Stimulated activated CD4-positive, alpha-beta T cell treated with anti-CD3 and anti-CD28 coated beads, TNF-alpha, amount 100 ng/mL, for 4 hours (primary cell): ENCODE measurements at places on chromosomes 3 and 15.

DNA sequence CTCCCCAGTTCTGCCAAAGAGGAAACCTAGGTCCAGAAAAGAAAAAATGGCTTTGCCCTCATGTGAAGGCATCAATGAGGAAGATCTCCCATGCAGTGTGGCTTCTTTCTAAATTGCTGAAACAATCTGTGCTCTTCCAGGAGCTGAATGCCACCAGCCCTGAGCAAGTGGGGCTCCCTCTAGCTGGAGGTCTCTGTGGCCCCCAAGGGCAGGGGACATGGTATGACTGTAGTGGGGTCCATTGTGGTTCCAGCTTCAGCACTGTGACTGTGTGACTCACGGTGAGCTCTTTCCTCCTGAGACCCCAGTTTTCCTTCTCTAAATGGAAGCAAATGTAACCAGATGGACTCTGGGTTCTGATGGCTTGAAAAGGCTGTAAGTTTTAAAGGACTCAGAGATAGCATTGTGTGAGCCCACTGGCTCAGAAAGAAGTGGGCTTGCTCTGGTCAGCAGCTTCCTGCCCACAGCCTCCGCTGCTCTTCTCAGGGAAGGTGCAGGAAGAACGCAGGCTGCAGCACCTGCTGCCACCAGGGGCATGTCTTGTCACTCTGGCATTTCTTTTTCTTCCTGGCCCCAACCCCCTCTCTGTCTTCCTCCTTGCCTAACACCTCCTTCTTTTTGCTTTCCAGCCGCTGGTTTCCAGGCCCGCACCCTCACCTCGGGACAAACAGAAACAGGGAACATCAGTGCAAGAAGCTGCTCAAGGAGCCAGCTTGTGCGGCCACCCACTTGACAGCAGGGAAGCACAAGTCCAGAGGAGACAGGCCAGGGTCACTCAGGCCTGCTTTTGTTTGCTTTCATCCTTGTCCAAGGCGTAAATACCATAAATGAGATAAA is 5.8 kb upstream of the CXCR6 start:
- DNase-seq = no peak

- no peak for DNase-seq
These were observed 106.9 kb upstream of the CD96 start for GRCh38 chr3:111434941-111435622.

- no peak for DNase-seq
These were observed 63.8 kb upstream of the TFRC start for GRCh38 chr3:196145468-196146262.

- DNase-seq = no peak
These were observed 86.3 kb downstream of the KLHL25 start for GRCh38 chr15:85708402-85708941.

- DNase-seq = no peak
These were observed 93.6 kb downstream of the OXSM start for GRCh38 chr3:25883492-25883891.

- no peak for DNase-seq
These were observed 27.3 kb upstream of the GPR160 start for GRCh38 chr3:170010498-170010897.

DNA sequence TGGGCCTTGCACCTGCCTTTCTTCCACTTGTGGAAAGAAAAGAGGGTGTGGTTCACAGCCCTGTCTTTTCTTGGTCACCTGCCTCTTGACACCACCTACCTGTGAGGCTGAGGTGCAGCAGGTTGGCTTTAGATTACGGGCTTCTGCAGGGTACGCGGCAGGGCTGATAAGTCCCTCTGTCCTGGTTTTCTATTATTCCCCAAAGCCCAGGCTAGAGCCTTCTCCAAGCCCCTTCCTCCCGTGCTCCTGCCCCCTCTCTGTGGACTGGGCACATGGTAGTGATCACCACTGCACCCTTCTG is 44.8 kb upstream of the HACD2 start:
- no peak for DNase-seq

GRCh38 chr3:1139071-1139470 is 46.2 kb downstream of the CNTN6 start:
- no peak for DNase-seq

DNA sequence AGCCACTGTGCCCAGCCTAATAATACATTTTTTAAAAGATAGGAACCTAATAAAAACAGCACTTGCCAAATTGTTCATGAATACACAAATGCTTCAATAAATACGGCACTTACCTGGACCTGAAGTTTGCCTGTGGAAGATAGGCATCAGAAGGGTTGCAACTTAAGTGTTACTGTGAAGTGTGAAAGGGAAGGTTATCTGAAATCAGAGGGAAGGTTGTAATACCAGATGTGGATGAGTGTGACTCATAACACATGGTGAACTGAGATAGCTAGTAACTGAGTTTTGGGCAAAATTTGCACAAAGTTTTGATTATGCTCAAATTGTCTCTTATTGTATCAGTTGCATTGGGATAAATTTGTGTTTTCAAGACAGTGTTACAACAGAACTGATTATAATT is 68.0 kb downstream of the ATP11B start:
- DNase-seq = no peak

DNA sequence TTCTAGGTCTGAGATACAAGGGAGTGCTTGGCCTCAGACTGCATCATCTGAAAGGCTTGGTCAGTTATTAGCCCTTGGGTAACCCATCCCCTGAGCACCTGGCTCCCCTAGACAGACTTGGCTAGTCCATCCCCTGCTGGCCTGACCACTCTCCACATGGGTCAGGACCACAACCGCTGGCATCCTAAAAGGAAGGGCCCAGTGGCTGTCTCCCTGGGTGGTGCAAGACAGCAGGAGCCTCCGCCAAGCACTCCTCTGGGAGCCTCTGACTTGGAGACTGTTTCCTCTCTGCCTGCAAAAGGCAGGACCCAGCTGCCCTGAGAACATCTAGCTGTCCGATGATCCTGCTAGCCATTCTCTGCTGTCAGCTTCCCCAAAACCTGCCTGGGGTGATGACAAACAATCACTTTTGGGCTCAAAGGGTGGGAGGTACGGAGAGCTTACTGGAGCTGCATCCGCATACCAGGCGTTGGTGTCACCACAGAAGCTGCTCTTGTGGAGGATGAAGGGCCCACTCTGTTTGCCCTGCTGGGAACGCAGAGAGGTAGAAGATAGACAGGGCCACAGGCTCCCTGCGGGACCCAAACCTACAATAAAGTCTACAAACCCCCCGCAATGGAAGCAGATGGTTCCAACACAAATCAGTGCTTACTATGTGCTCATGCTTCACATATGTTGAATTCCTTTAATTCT is 108.0 kb upstream of the PRR20G start:
- no peak for DNase-seq

DNA sequence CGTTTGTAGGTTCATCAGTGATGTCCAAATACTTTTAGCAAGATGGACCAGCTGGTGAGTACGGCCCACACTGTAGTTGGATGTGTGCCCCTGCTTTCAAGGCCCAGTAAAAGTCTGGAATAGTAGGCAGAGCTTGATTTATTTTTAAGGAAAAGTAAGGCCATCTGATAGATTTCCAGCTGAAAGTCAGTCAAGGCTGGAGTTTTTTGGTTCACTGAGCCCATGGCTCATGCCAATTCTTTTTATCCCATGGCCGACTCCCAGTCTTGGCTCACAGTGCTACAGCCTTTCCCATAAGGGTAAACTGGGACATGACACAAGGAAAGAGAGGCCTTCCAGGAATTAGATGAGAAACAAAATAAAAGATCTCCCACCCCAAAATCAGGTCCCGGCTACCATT is 13.5 kb downstream of the CCDC80 start:
- no peak for DNase-seq

DNA sequence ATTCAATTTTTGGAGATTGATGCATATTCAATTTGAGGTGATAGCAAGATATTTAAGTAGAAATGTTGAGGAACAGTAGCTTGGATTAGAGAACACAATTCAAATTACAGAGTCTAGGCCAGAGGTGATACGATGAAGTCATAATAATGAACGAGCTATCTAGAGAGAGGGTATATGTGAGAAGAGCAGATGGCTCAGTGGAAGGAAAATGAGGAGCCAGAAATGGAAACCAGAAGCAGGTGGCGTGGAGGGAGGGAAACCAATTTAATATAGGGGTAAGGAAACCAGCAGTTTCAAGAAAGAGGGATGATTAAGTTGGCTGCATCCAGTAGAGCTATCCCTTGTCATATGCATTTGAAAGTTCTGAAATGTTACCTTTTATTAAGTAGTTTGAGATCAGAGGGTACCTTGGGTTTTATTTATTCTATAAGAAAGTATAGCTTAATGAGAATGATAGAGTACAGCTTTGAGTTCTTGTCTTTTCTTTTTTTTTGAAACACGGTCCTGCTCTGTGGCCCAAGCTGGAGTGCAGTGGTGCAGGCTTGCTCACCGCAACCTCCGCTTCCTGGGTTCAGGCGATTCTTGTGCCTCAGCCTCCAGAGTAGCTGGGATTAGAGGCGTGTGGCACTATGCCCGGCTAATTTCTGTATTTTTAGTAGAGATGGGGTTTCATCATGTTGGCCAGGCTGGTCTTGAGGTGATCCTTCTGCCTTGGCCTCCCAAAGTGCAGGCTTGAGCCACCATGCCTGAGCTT is 22.1 kb downstream of the NCK1 start:
- no peak for DNase-seq

DNA sequence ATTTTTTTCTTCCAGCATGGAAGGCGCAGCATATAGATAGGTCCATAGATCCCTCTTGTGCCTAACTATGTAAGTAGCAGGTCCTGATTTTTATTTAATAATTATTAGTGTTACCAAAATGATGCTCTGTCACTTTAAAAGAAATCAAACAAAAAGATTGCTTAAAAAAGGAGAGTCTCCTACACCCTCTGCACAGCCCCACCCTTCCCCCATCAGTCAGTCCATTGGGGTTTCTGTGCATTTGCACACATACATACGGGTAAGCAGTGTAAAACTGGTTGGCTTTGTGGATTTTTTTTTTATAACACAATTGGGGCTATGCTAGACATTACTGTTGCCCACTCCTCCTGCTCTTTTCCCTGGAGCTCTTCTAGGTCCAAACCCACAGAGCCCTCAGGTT is 7.0 kb upstream of the RPP14 start:
- no peak for DNase-seq

DNA sequence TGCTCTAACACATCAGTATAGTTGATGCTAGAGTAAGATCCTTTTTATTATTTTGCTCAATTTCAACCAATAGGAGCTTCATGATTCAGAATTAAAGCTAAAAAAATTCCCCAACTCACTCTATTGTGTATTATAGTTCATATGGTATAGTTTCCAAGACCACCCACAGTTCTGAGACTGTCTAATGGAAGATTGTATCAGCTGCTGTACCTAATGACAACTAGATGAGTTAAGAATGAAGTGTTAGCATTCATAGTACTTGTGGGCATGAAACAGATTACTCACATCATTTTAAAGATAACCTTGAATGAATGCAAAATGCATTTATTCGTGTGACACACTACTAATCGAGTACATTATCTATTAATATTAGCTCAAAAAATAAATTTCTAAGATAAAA is 289.9 kb upstream of the ATP11B start:
- no peak for DNase-seq

DNA sequence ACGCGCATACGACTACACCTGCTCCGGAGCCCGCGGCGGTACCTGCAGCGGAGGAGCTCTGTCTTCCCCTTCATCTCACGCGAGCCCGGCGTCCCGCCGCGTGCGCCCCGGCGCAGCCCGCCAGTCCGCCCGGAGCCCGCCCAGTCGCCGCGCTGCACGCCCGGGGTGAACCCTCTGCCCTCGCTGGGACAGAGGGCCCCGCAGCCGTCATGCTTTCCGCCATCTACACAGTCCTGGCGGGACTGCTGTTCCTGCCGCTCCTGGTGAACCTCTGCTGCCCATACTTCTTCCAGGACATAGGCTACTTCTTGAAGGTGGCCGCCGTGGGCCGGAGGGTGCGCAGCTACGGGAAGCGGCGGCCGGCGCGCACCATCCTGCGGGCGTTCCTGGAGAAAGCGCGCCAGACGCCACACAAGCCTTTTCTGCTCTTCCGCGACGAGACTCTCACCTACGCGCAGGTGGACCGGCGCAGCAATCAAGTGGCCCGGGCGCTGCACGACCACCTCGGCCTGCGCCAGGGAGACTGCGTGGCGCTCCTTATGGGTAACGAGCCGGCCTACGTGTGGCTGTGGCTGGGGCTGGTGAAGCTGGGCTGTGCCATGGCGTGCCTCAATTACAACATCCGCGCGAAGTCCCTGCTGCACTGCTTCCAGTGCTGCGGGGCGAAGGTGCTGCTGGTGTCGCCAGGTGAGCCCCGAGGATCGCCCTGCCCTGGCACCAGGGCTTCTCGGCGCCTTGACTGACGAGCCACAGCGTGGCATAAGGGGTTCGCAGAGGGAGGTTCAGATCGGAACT is 420 bp downstream of the SLC27A2 start:
- DNase-seq = no peak
